ENCODE measurements at places on chromosomes 3 and 15. TPM values are rescaled to one million over a fixed set of nuclear protein-coding genes. Genes with fewer than 3 reads are reported as not detected.

The ZNF80 gene
- 2.0 TPM for polyA plus RNA-seq

The NRROS gene
- polyA plus RNA-seq, result 8.0 TPM

The XIRP1 gene
- polyA plus RNA-seq, result 0.27 TPM

The VPS13C gene
- 9.8 TPM for polyA plus RNA-seq

The PARP15 gene
- 9.4 TPM for polyA plus RNA-seq

Measured in immature natural killer cell (primary cell).